ENCODE measurements at places on chromosomes 2 and 18. TPM values are rescaled to one million over a fixed set of nuclear protein-coding genes. Genes with fewer than 3 reads are reported as not detected.
A peak's percentile ranks its signal among the peaks of the same experiment; 100 is the strongest.

DNA sequence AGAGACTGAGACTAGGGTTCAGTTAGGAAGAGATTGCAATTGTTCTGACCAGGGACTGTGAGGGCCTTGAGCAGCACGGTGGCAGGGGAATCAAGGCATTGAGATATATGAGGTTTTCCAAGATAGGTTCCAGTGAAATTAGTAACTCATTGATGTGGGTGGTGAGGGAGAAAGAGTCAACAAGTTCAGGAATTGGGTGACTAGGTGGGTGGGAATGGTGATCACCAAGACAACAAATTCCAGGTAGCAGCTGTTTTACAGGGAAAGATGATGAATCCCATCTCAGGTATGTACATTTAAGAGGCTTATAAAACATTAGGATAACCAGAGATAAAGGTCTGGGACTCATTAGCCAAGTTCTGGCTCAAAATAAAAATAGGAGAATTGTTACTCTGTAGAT, 251.5 kb upstream of the MGAT5 start:
- peaks cover 15% of the 10 kb centered on the region for H3K27me3 ChIP-seq
- H3K4me1 ChIP-seq: no peaks in the 10 kb centered on the region
- no peak overlapping the region for H3K4me3 ChIP-seq
- H3K27ac ChIP-seq: no peak overlapping the region
- no peak for DNase-seq
- H3K36me3 ChIP-seq: no peaks in the 10 kb centered on the region

DNA sequence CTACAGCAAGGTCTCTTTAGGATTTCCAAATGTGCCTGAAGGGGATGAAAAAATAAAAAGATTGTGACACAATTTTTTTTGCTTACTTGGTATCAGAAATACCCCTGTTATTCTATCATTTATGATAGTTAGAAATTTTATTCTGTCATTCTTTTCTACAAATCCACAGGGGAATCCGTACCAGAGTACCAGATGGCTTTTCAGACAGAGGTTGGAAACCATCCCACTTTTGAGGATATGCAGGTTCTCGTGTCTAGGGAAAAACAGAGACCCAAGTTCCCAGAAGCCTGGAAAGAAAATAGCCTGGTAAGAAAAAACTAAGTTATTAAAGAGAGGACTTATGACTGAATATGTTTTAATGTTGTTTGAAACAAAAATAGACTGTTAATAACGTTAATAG, 92.6 kb upstream of the FAM117B start:
- H3K27me3 ChIP-seq: no peaks in the 10 kb centered on the region
- no peaks in the 10 kb centered on the region for H3K36me3 ChIP-seq
- DNase-seq: no peak
- H3K4me3 ChIP-seq: no peak overlapping the region
- H3K27ac ChIP-seq: no peak overlapping the region
- no peaks in the 10 kb centered on the region for H3K4me1 ChIP-seq

- H3K36me3 ChIP-seq: peaks cover 40% of the 10 kb centered on the region
- H3K4me1 ChIP-seq: peaks cover 32% of the 10 kb centered on the region
- DNase-seq: no peak
- H3K27ac ChIP-seq: no peak overlapping the region
- no peak overlapping the region for H3K4me3 ChIP-seq
- no peaks in the 10 kb centered on the region for H3K27me3 ChIP-seq
These were observed 39.6 kb downstream of the MFSD6 start for GRCh38 chr2:190447766-190448165.

DNA sequence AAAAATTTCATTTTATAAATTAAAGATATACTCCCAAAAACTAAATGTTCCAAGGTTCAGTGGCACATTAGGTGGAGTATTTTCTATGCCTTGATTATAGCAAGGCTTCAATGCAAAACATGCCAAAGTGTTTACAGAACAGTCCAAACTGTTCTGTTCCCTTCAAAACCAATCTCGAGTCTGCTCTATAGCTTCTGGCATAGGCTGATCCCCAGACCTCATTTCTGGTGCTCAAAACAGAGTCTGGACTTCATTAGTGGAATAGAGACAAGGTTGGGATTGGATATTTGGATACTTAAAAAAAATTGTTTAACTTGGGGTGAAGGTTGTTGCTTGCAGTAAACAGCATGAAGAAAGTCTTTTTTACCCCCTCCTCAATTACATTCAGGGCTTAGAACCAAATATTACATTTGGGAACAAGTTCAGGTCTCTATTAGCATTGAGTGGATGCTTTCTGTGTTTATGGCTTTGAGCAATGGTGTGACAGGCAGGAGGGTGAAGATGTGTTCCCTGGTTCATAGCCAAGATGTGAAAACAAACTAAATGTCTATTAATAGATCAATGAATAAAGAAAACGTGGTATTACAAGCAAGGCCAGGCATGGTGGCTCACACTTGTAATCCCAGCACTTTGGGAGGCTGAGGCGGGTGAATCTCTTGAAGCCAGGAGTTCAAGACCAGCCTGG, 208.1 kb upstream of the RND3 start:
- no peaks in the 10 kb centered on the region for H3K27me3 ChIP-seq
- no peaks in the 10 kb centered on the region for H3K36me3 ChIP-seq
- H3K4me3 ChIP-seq: no peak overlapping the region
- DNase-seq: no peak
- H3K4me1 ChIP-seq: no peaks in the 10 kb centered on the region

Gene ZNF512
- total RNA-seq: 25.1 TPM

GRCh38 chr2:37321029-37321682, 3.5 kb downstream of the PRKD3 start:
- H3K36me3 ChIP-seq: peaks cover 26% of the 10 kb centered on the region
- peaks cover 26% of the 10 kb centered on the region for H3K27me3 ChIP-seq
- no peak overlapping the region for H3K4me3 ChIP-seq
- H3K27ac ChIP-seq: no peak overlapping the region
- H3K4me1 ChIP-seq: peaks cover 46% of the 10 kb centered on the region

GRCh38 chr2:217154923-217155322, 295.1 kb upstream of the TNP1 start:
- no peaks in the 10 kb centered on the region for H3K36me3 ChIP-seq
- no peak overlapping the region for H3K27ac ChIP-seq
- H3K27me3 ChIP-seq: peaks cover 21% of the 10 kb centered on the region
- H3K4me1 ChIP-seq: no peaks in the 10 kb centered on the region
- no peak for DNase-seq

Gene RNF152
- total RNA-seq: 0.21 TPM

DNA sequence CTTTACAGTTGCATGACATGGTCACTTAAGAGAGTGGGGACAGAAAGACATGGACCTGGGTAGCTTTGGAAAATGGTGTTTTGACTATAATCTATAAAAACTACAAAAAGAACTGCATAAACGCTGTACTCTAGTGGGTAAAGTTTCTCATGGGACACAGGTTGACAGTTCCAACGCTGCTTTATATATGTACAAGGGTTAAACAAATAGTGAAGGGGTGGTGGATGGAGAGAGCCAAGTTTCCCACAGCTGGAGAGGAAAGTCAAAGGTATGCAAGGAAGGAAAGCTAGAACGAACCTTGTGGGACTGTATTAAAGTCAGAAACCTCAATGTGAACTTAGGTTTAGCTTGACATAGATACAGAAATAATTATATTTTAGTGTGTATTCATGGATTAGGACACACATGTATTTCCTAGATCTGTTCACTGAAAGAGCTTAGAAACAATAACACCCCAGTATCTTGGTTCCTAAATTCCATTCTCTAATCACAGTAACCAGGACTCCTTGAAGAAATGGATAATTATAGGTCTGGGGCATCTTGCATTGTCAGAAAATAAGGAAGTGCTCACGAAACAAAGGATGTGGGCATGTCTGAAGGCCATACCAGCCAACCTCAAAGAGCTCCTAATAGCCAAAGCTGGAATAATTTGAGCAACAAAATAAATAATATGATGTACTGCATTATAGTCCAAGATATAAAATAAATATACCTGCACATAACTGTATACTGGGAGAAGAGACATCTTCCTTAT, 28.8 kb downstream of the TANC1 start:
- H3K36me3 ChIP-seq: no peaks in the 10 kb centered on the region
- H3K27ac ChIP-seq: no peak overlapping the region
- H3K4me1 ChIP-seq: no peaks in the 10 kb centered on the region

DNA sequence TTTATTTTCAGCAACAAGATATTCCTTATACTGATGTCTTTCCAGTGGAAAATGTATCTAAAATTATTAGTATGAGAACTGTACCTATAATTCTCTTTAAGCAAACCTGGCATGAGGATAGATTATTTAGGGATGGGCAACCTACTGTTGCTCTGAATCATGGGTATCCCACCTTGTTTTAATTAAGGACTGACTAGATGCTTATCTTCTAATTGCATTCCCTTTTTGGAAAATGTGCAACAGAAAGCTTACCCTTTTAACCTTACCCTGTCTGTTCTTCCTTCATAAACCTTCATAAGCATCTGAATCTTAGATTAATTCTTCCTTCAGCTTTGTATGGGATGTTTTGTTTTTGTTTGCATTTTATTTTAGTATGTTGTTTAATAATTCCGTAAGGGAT, 110.3 kb downstream of the TAF4B start:
- no peak for DNase-seq
- H3K27me3 ChIP-seq: no peaks in the 10 kb centered on the region
- peaks cover 5% of the 10 kb centered on the region for H3K36me3 ChIP-seq
- no peak overlapping the region for H3K27ac ChIP-seq

Gene CDH19
- not detected for total RNA-seq

- H3K4me1 ChIP-seq: peaks cover 7% of the 10 kb centered on the region
- peaks cover 3% of the 10 kb centered on the region for H3K36me3 ChIP-seq
These were observed 248.3 kb downstream of the PLCL1 start for GRCh38 chr2:198052741-198053140.

GRCh38 chr2:179186126-179186525, 78.5 kb downstream of the SESTD1 start:
- H3K36me3 ChIP-seq: peaks cover 24% of the 10 kb centered on the region
- H3K27ac ChIP-seq: no peak overlapping the region
- H3K4me1 ChIP-seq: peaks cover 5% of the 10 kb centered on the region
- H3K4me3 ChIP-seq: no peak overlapping the region

Gene IL1RL1
- total RNA-seq: 10.7 TPM

- no peak overlapping the region for H3K4me3 ChIP-seq
- peaks cover 34% of the 10 kb centered on the region for H3K27me3 ChIP-seq
- DNase-seq: no peak
- H3K4me1 ChIP-seq: peaks cover 3% of the 10 kb centered on the region
- H3K27ac ChIP-seq: no peak overlapping the region
These were observed 14.3 kb upstream of the ANKRD53 start for GRCh38 chr2:70964133-70964532.

GRCh38 chr2:228681426-228681825, 499.9 kb upstream of the SPHKAP start:
- H3K4me1 ChIP-seq: no peaks in the 10 kb centered on the region
- no peak overlapping the region for H3K27ac ChIP-seq
- H3K27me3 ChIP-seq: no peaks in the 10 kb centered on the region

DNA sequence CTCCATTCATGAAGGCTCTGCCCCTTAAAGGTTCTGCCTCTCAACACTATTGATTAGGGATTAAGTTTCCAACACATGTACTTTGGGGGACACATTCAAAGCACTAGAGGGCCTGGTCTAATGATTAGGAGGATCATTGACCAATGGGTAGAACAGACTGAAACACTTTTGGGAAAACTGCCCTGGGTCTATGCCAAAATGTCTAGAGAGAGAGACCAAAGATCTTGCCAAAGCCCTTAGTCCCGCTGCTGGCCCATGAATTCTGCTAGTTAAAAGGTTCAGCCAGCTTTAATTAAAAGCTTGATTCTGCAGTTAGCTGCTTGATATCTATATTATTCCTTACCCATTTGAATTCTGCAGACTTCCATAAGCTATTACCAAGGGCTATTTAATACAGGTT, 613.2 kb downstream of the SLC4A3 start:
- no peaks in the 10 kb centered on the region for H3K36me3 ChIP-seq
- DNase-seq: no peak
- no peaks in the 10 kb centered on the region for H3K4me1 ChIP-seq
- no peak overlapping the region for H3K4me3 ChIP-seq
- H3K27me3 ChIP-seq: no peaks in the 10 kb centered on the region
- H3K27ac ChIP-seq: no peak overlapping the region

Gene FAM168B
- 70.3 TPM for total RNA-seq

- H3K27ac ChIP-seq: no peak overlapping the region
- peaks cover 69% of the 10 kb centered on the region for H3K27me3 ChIP-seq
- H3K4me1 ChIP-seq: peaks cover 3% of the 10 kb centered on the region
- DNase-seq: peak; percentile 3
These were observed 6.2 kb downstream of the GLI2 start for GRCh38 chr2:120741571-120742561.

DNA sequence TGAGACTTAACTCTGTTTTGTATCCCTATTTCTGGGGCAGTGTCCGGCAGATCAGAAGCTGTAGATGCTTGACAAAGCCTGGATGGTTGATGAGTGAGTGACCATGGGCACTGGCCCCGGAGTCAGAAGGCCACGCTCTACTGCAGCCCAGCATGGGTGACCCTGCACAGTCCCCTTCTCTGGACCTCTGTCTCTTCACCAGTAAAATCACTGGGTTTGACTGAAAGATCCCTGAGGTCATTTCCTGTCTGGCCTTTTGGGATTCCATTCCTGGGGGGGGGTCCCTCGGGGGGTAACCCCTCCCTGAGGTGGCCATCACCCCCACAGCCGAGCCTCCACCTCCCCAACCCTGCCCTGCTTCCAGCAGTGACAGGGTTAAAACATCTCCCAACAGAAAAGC, 31.7 kb downstream of the MRPL35 start:
- H3K36me3 ChIP-seq: no peaks in the 10 kb centered on the region
- peaks cover 8% of the 10 kb centered on the region for H3K27me3 ChIP-seq
- no peaks in the 10 kb centered on the region for H3K4me1 ChIP-seq
- no peak for DNase-seq

DNA sequence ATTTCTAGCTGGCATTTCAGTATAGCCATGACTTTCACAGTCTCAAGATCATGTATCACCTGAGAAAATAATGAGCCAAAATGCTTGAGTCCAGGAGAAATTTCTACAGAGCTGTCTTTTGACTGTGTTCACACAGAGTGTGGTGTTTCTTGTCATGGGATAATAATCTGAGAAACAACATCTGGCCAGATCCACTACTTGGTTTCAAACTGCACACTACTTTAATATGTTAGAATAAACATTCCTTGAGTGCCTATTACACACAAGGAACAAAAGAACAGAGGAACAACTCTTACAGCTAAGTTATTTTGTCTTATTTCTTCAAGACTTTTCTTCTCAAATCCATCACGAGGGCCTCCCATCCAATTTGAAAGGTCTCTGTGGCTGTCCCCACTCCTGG, 108.3 kb downstream of the SS18 start:
- no peak overlapping the region for H3K4me3 ChIP-seq
- no peak overlapping the region for H3K27ac ChIP-seq
- H3K36me3 ChIP-seq: no peaks in the 10 kb centered on the region
- H3K27me3 ChIP-seq: peaks cover 10% of the 10 kb centered on the region
- peaks cover 8% of the 10 kb centered on the region for H3K4me1 ChIP-seq

DNA sequence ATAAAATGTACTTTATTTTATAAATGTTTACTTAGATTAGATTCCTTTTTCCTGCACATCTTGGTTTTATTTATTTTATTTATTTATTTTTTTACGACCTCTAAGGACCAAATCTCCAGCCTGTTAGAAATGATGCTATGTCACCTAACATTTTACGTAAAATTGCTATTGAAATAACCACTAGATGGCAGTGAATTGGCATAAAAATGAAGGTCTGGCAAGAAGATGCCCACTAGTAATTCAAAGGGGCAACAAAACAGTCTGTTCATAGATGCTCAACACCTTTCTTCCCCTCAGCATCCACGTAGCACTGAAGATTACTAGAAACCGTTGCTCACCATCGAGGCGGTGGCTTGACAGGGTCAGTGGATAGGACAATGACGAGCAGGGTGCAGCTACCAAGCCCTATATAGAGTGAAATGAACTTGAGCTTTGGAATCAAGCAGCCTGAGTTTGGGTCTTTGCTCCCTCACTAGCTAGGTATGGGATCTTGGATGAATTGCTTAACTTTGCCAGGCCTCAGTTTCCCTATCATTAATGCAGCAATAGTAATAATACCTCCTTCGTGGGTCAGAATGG, 128.7 kb upstream of the L3MBTL4 start:
- no peak overlapping the region for H3K4me3 ChIP-seq
- no peaks in the 10 kb centered on the region for H3K27me3 ChIP-seq
- no peaks in the 10 kb centered on the region for H3K4me1 ChIP-seq
- H3K27ac ChIP-seq: no peak overlapping the region
- no peaks in the 10 kb centered on the region for H3K36me3 ChIP-seq

Measured in activated T-helper 2 cell treated with anti-CD3 and anti-CD28 coated beads, Interferon-gamma antibody, Interleukin-2, Interleukin-4, amounts not matched to agents 10 μg/mL and 5 μg/mL and 100 μg/mL, durations not matched to agents 14 hours and 24 hours and 36 hours (primary cell).